ENCODE measurements at places on chromosomes 13 and 19.

GRCh38 chr13:20717581-20718542, 14.4 kb downstream of the IL17D start:
- no peak for DNase-seq

DNA sequence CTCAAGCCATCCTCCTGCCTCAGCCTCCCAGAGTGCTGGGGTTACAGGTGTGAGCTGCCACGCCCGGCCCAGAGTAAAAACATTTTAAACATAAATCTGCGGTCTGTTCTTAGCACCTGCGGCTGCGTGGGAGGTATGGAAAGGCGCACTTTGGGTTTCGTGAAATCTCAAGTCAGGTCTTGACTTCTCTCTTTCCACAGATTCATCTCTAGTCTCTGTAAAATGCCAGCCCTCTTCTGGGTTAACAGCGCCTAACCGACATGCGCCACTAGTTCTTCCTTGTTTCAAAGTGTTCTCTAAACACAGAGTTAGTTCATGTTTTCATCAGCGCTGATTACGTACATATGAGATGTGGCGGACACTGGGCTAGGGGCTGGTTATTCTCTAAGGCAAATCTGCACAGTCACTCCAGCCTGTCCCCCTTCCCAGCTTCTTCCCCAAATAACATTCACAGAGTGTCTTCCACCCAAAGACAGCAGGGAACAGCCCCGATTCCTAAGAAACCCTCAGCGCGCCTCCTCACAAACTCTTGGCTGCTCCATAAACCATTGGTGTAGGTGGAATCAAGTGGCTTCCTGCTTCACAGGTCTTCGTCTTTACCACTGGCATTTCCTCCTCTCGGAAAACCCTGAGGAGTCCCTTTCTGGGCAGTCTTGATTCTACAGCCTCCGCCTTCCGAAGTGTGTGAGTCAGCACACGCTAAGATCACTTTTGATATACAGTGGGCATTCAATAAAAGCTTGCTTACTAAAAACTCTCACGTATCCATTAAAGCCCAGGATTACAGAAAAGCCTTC, 1.4 kb downstream of the PARP4 start:
- no peak for DNase-seq

DNA sequence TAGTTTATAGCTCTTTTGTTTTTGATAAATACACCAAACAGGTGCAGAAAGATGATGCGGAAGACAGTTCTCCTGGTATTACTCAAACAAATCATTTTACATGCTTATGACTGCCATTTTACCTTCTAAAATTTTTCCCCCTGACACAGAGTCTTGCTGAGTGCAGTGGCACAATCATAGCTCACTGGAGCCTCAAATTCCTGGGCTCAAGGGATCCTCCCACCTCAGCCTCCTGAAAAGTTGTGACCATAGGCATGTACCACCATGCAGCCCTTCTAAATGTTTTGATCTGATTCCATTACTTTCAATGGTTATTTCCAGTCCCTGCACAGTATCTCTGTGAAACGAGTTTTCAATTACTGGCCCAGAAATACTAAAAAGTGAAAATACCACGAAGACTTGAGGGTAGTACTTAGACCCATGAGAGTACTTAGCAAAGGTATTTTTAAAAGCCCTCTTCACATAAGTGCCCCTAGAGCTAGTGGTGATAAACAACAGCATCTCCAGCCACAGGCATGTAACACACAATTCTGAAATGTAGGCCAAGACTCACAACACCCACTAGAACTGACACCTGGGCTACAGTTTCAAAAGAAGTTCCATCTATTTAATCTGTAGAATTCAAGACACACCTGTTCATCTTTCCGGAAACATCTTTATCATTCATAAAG, 11.3 kb downstream of the HSPH1 start:
- DNase-seq = no peak

GRCh38 chr13:89733829-89734228, 1613.7 kb upstream of the MIR17HG start:
- DNase-seq = no peak

GRCh38 chr13:82654861-82655855, 1227.1 kb downstream of the SLITRK1 start:
- DNase-seq = no peak

DNA sequence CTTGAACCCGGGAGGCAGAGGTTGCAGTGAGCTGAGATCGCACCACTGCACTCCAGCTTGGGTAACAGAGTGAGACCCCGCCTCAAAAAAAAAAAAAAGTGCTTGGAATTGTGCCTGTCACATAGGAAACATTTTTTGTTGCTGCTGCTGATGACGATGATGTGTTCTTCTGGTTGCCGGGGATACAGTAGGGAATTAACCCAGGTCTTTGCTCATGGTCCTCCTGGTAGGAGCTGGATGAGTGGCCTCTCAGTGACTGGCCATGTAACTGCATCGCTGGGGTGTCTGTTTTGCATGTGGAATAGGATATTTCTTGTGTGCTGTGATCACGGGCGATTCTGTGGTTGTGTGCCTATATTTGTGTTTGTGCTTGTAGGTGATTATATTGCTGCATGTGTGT, 4.7 kb upstream of the CNFN start:
- no peak for DNase-seq

GRCh38 chr13:27963491-27963890, 5.6 kb downstream of the CDX2 start:
- no peak for DNase-seq

GRCh38 chr13:92187378-92187989, 789.1 kb downstream of the GPC5 start:
- DNase-seq = no peak

DNA sequence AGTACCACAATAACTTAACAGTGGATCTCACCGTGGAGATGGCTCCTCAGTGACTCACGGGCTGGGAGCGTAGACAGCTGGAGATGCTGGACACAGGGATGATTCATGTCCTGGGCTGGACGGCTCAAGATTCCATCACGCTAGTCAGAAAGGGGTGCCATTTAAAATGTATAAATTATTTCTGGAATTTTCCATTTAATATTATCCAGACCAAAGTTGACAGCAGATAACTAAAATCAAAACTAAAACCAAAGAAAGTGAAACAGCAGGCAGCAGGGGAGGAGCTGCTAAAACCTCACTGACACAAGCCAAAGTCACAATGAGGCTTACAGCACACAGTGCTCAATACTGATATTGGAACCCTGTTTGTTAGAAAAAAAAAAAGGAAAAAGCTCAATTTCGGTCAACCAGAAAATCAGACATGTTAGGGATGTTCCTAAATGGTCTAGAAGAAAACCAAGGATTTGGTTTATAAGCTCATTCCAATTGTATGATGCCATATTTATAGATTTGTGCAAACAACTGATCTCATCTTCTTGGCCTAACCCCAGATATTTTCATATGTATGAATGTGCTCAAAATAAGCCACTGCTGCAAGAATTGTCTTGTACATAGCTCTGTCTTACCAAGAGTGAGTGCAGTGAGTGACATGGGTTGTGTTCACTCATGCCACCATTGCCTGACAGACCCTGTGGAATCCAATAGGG, 111.8 kb downstream of the SACS start:
- no peak for DNase-seq

GRCh38 chr19:44890366-44891015, 563 bp upstream of the TOMM40 start:
- DNase-seq = peak; percentile 100

- no peak for DNase-seq
Observed at GRCh38 chr13:45590066-45590465, 25.5 kb downstream of the ERICH6B start.

GRCh38 chr13:95247171-95247570, 54.1 kb downstream of the ABCC4 start:
- no peak for DNase-seq

- DNase-seq = no peak
Observed at GRCh38 chr13:45951724-45952123, 100.2 kb upstream of the SIAH3 start.

DNA sequence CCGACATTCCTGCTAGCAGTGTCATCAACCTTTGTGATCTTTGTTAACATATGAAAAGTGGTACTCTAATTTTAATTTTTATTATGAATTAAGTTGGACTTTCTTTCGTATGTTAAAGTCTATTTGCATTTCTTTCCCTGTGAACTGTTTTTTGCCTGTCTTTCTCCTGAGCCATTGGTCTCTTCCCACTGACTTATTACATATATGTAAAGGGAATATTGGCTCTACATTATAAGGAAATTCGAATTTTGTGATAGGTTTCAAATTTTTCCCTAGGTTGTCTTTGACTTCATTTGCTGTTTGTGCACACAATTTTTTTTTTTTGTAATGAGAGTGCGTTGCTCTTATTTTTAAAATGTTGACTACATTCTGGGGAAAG, 442 bp upstream of the CDC16 start:
- DNase-seq = no peak

DNA sequence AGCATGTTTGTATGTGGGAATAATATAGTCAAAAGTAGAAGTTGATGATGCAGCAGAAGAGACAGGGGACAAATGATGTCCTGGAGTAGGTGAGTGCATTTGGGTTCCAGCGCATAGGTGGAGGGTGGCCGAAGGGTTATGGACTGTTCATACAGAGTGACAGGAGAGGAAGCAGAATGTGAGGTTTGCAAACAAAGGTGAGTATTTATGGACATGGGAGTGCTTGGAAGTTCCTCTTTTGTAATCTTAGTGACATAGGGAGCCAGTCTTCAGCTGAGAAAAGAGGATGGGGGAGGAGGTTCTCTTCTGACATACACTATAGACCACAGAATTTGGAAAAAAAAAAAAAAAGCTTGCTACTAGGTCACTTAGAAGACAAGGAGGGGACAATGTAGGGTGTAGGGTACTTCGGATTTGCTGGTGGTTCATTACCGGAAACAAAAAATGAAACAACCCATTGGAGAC, 331.6 kb downstream of the DLEU7 start:
- DNase-seq = no peak

- no peak for DNase-seq
Observed at GRCh38 chr19:35713506-35713850, 4.3 kb upstream of the KMT2B start.

GRCh38 chr19:3788996-3789778, 3.0 kb upstream of the MATK start:
- DNase-seq = no peak

- no peak for DNase-seq
Observed at GRCh38 chr19:44924243-44924725, 9.9 kb downstream of the APOC1 start.

DNA sequence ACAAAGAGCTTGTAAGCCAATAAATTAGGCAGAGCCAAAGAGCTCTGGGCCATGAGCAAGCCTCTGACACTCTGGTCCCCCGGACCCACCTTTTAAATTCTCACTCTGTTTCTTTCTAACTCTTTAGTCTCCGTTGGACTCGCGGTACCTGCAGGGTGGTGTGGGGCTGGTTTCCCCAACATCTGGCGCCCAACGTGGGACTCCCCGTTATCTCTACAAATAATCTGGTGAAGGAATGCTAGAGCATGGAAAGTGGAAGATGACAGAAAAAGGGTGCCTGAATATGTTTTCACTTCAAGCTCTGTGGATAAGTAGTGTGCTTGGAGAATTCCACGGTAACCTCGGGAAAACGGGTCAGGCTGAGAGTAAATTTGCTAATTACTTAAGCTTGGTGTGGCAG, 36.5 kb upstream of the CYP2B6 start:
- DNase-seq = no peak

- no peak for DNase-seq
Observed at GRCh38 chr19:58394821-58395219, 636 bp upstream of the RNF225 start.

DNA sequence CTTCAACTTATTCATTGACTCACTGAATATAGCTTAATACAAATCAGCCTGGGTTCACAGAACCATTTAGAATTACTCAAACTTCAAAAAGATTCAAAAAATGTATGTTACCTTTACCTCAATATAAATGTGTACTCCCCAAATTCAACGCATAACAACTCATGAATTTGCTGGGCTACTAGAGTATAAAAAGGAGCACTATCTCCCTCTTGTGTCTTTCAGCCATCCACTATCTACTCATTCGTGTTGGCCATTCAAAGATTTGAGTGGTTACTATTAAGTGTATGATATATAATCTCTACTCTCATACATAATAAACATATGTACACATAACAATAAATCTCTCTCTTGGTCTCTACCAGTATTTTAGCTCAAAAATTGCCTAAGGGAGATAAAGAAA, 20.3 kb downstream of the INTS6 start:
- no peak for DNase-seq

GRCh38 chr13:114130837-114131582, 1.4 kb downstream of the RASA3 start:
- DNase-seq = no peak

GRCh38 chr13:83248751-83249150, 633.5 kb downstream of the SLITRK1 start:
- DNase-seq = no peak

GRCh38 chr19:6735181-6735911, 2.0 kb downstream of the GPR108 start:
- DNase-seq = no peak

- no peak for DNase-seq
Observed at GRCh38 chr19:41352609-41353465, 885 bp downstream of the TGFB1 start.

- DNase-seq = peak; percentile 82
Observed at GRCh38 chr19:15181394-15181793, 19.4 kb downstream of the NOTCH3 start.
